A549 treated with ZK216348 at 1 μM for 4 hours (cell line): ENCODE measurements at places on chromosomes 2 and 18. TPM values are rescaled to one million over a fixed set of nuclear protein-coding genes. Genes with fewer than 3 reads are reported as not detected.

GPAT2 gene
- total RNA-seq: not detected in 5 replicates

SP100 gene
- total RNA-seq: 25.2 to 37.3 TPM (median 27.6 TPM) in 5 replicates

SCN3A gene
- 0.01 to 0.02 TPM in 2 of 5 replicates, not detected in the others for total RNA-seq

ALPP gene
- total RNA-seq: 2.4 to 3.3 TPM (median 2.7 TPM) in 5 replicates

CPO gene
- total RNA-seq: 0.13 TPM in 1 of 5 replicates, not detected in the others

ACKR3 gene
- total RNA-seq: 12.0 to 26.8 TPM (median 19.4 TPM) in 5 replicates

EPB41L3 gene
- 0.21 to 1.0 TPM (median 0.43 TPM) in 4 of 5 replicates, not detected in the other for total RNA-seq

ABCG8 gene
- not detected in 5 replicates for total RNA-seq

ZNF385B gene
- not detected in 5 replicates for total RNA-seq

ERMN gene
- total RNA-seq: not detected in 5 replicates

STAM2 gene
- total RNA-seq: 6.9 to 11.4 TPM (median 9.6 TPM) in 5 replicates

COL5A2 gene
- 46.6 to 84.6 TPM (median 67.9 TPM) in 5 replicates for total RNA-seq

SP5 gene
- not detected in 5 replicates for total RNA-seq

REG3G gene
- not detected in 5 replicates for total RNA-seq

SERPINB13 gene
- total RNA-seq: not detected in 5 replicates

NPHP1 gene
- 5.4 to 11.7 TPM (median 8.1 TPM) in 5 replicates for total RNA-seq

ACTG2 gene
- 0.12 to 0.38 TPM (median 0.13 TPM) in 3 of 5 replicates, not detected in the others for total RNA-seq

CCDC74A gene
- total RNA-seq: 12.9 to 16.0 TPM (median 14.6 TPM) in 5 replicates

TFCP2L1 gene
- total RNA-seq: 7.1 to 10.9 TPM (median 9.5 TPM) in 5 replicates

SLC4A5 gene
- total RNA-seq: 0.11 to 0.69 TPM (median 0.63 TPM) in 5 replicates

UGT1A10 gene
- 0.18 to 0.52 TPM (median 0.23 TPM) in 3 of 5 replicates, not detected in the others for total RNA-seq

RNF125 gene
- 0.18 to 1.1 TPM (median 0.47 TPM) in 5 replicates for total RNA-seq

SH3BP4 gene
- total RNA-seq: 30.2 to 43.1 TPM (median 36.3 TPM) in 5 replicates

CABYR gene
- 10.9 to 22.8 TPM (median 13.2 TPM) in 5 replicates for total RNA-seq

SAG gene
- total RNA-seq: not detected in 5 replicates

RTP5 gene
- total RNA-seq: not detected in 5 replicates

TNP1 gene
- total RNA-seq: not detected in 5 replicates

FNDC4 gene
- total RNA-seq: 3.3 to 6.4 TPM (median 4.1 TPM) in 5 replicates

MEX3C gene
- total RNA-seq: 14.9 to 22.1 TPM (median 20.6 TPM) in 5 replicates

RAPGEF4 gene
- 0.20 to 0.27 TPM (median 0.25 TPM) in 4 of 5 replicates, not detected in the other for total RNA-seq

CNDP1 gene
- not detected in 5 replicates for total RNA-seq

LIMS3 gene
- total RNA-seq: not detected in 5 replicates

CROCC2 gene
- total RNA-seq: not detected in 5 replicates

SERPINB11 gene
- 0.13 TPM in 1 of 5 replicates, not detected in the others for total RNA-seq

SIX3 gene
- 0.81 to 1.6 TPM (median 1.4 TPM) in 5 replicates for total RNA-seq

BMP10 gene
- total RNA-seq: not detected in 5 replicates

ASAP2 gene
- 28.4 to 49.8 TPM (median 41.9 TPM) in 5 replicates for total RNA-seq

MROH2A gene
- 0.18 to 0.22 TPM in 2 of 5 replicates, not detected in the others for total RNA-seq

WDR35 gene
- 12.3 to 18.3 TPM (median 15.8 TPM) in 5 replicates for total RNA-seq

SULT1C2 gene
- 0.34 to 0.88 TPM (median 0.53 TPM) in 5 replicates for total RNA-seq

MRPL19 gene
- 66.0 to 80.3 TPM (median 73.3 TPM) in 5 replicates for total RNA-seq

KRTCAP3 gene
- 0.64 to 0.94 TPM (median 0.74 TPM) in 5 replicates for total RNA-seq

POTEE gene
- total RNA-seq: 0.04 to 0.08 TPM (median 0.06 TPM) in 4 of 5 replicates, not detected in the other

TNFAIP6 gene
- total RNA-seq: 0.55 to 1.9 TPM (median 1.2 TPM) in 5 replicates

ZNF532 gene
- 17.5 to 26.4 TPM (median 22.4 TPM) in 5 replicates for total RNA-seq

VRK2 gene
- total RNA-seq: 23.9 to 37.6 TPM (median 29.2 TPM) in 5 replicates

MAIP1 gene
- total RNA-seq: 34.6 to 39.0 TPM (median 37.9 TPM) in 5 replicates

DPP4 gene
- 0.27 to 0.79 TPM (median 0.60 TPM) in 5 replicates for total RNA-seq

TM4SF20 gene
- total RNA-seq: 5.9 to 9.9 TPM (median 8.4 TPM) in 5 replicates

OSR1 gene
- total RNA-seq: 5.8 to 9.3 TPM (median 6.5 TPM) in 5 replicates

FBLN7 gene
- total RNA-seq: 0.28 to 0.91 TPM (median 0.60 TPM) in 5 replicates
